ENCODE measurements at places on chromosomes 13 and 19.
A peak's percentile ranks its signal among the peaks of the same experiment; 100 is the strongest.

DNA sequence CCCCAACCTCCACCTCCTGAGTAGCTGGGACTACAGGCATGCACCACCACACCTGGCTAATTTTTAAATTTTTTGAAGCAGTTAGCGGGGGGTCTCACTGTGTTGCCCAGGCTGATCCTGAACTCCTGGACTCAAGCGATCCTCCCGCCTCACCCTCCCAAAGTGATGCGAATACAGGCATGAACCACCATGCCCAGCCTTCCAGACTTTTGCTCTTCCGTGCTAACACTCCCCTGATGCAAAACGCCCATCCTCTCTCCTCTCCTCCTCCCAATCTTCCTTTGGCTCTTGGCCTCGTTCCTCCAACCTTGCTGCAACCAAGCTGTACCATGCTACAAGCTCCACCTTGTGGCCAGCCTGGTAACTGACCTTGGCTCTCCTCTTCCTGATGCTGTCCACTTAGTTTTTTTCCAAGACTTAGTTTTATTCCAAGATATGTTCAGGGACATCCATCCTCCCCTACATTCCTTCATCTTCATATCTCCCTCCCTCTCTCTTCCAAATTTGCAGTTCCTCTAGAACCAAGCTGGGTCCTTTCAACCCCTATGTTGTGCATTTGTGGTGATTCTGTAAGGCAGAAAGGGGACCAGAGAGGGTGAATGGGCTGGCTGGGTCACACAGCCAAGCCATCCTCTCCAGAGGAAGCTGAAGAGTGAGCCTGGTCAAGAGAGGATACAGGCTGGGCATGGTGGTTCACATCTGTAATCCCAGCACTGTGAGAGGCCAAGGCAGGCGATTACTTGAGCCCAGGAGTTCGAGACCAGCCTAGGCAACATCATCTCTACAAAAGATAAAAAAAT lies 32.8 kb downstream of the TINCR start:
- no peak for DNase-seq

DNA sequence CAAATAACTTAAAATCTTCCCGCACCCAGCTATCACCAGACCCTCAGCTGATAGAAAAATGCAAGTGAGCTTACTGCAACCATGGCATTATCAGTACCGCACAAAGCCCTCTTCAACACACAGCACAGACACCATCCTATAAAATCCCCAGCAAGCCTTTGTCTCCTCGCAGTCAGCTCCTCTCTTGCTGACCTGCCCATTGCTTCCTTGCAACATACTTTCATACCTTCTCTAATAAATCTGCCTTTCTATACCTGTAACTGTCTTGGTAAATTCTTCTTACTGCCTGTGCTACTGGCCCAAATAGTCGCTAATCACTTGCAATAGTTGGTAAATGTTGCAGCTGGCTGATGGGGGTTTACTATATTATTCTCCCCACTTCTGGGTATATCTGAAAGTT lies 43.3 kb upstream of the FARP1 start:
- DNase-seq, result no peak

GRCh38 chr19:10334588-10335351 lies 1.4 kb upstream of the RAVER1 start:
- peak; percentile 47 for DNase-seq

- DNase-seq, result no peak
Measured at GRCh38 chr13:24007979-24008620, 110.8 kb upstream of the C1QTNF9B start.

DNA sequence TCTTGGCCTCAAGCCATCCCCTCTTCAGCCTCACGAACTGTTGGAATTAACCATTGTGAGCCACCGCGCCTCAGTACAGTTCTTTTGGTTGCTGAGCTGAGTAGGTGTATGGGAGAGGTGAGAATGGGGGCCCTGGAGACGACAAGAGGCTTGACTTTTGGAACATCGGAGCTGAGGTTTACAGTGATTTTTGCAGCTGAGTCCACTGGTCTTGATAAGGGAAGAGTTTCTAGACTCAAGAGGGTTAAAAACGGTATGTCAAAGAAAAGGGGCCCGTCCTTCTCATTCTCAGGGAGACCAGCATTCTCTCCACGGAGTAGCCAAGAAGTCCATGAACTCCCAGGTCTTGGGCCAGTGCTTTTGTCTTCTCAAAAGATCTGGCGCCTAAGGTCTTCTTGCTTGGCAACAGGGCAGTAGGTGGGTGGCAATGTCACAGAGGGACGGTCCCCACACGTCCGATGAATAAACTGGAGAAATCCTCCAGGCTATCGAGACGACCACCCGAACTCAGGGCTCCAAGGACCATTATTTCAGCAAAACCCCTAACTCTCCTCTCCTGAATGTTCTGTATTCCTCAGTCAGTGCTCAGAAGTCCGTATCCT lies 6.4 kb upstream of the QTRT1 start:
- DNase-seq, result no peak

- DNase-seq, result no peak
Measured at GRCh38 chr13:45122941-45123340, 2.6 kb downstream of the GTF2F2 start.

DNA sequence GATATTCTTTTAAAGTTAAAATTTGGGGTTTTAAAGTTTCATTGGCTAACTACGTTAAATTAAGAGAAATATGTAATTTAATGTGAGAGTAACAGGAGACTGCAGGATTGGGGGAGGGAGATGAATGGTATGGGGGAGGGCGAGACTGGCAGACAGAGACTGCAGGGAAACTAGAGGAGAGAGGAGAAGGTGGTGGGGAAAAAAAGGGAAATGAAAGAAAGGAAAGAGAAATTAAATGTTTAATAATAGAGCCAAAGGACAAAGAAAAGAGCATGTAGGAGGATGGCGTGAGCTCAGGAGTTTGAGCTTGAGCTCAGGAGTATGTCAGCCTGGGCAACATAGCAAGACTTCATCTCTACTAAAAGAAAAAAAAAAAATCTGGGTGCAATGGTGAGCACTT lies 115.9 kb downstream of the RFC3 start:
- DNase-seq, result no peak

DNA sequence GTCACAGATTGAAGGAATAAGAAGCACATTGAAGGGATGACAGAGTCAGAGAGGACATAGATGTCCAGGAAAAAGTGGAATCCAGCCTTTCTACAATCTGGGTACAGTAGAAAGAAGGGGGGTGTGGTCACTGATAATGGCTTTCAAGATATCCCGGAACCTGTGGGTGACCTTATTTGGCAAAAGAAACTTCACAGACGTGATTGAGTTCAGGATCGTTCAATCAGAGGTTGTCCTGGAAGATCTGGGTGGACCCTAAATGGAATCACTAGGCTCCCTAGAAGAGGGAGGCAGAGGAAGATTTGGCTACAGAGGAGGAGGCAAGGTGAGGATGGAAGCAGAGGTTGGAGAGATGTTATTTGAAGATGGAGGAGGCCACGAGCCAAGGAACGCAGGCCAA lies 13.0 kb upstream of the SYCN start:
- DNase-seq, result no peak

DNA sequence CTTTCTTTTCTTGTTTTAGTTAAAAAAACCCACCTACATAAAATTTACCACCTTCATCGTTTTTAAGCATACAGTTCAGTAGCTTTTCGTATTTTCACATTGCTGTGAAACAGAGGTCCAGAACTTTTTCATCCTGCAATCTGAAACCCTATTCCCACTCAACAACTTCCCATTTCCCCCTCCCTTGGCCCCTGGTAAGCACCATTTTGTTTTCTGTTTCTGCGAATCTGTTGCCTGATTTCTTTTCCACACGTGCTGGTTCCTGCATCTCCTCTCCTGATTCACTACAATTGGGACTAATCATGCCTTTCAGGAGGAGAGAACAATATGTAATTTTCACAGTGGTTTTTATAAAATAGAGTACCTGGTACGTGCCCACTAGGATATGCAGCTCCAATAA lies 149.2 kb upstream of the RNF113B start:
- no peak for DNase-seq

GRCh38 chr19:48466561-48467325 lies 2.4 kb upstream of the CYTH2 start:
- no peak for DNase-seq

DNA sequence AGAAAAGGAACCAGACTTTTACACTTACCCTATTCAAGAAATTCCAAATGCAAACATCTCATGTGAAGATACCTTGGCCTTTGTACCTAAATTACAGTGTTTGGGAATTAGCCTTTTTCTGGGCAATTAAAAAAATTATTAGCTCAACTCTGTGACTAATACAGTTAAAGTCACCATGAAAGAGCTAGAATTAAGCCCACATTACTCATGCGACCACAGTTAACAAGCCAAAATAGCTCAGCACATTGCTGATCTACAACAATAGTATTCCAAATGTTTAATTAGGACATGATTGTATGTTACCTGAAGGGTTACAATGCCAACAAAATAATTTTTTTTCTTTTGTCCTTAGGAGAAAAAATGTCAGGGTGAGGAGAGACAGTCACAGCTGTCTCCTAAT lies 263.6 kb upstream of the GPC6 start:
- DNase-seq, result no peak

DNA sequence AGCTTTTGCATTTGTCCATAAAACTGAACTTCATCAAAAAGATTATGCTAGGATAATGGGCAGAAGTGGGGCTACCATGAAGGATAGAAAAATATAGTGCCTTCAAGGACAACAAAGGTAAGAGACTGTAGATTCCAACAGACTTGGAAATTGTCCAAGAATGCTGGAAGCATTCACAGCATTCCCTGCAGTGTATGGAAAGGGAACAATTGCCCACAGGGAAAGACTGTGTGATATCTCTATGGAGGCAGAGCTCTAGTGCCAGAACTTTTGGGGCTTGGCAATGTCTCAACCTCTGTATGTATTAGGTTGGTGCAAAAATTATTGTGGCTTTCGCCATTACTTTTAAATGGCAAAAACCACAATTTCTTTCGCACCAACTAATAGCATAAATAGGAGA lies 1598.8 kb upstream of the MIR17HG start:
- DNase-seq, result no peak

- DNase-seq, result no peak
Measured at GRCh38 chr13:114161644-114162532, 17.2 kb upstream of the CFAP97D2 start.

- no peak for DNase-seq
Measured at GRCh38 chr13:100234524-100235136, 145.7 kb downstream of the PCCA start.

DNA sequence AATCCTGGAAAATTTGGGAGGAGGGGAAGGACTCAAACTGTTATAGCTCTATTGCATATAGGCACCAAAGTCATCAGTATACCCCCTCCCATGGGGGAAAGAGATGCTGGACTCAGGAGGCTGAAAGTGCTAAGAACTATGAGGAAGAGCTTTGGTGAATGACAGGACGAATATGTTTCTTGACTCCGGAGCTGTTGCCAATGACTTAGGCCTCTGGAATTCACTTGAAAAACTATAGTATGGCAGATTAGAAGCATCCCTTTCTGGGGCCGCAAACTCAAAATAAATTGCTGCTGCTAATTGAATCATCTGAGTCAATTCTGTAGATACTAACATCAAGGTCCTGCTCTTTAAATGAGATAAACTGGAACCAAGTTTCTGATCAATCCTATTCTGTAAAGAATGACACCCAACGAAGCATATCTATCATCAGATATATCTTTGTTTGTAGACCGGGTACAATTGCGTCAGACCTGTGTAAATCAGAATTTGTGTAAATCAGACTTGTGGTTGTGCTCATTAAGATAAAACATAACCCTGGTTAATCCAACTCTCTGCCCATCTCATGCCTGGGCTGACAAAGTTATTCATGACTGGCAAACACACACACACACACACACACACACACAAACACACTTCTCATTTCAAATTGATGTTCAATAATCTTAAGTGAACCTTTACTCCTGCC lies 1793.8 kb upstream of the PCDH20 start:
- DNase-seq, result no peak

GRCh38 chr19:5957170-5957569 lies 20.8 kb downstream of the RANBP3 start:
- no peak for DNase-seq

- no peak for DNase-seq
Measured at GRCh38 chr13:35741657-35742056, 265.2 kb upstream of the MAB21L1 start.

DNA sequence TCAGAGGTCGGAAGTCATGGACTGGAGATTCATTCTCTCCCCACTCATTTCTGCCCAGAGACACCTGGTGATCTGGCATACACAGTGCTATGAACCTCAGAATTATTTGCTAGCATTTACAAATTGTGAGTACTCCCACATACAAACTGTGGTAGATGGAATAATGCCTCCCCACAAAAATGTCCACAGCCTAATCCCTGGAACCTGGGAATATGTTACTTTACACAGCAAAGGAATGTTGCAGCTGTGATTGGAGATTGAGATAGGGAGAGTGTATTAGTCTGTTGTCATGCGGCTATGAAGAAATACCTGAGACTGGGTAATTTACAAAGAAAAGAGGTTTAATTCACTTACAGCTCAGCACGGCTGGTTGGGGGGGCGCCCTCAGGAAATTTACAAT lies 3.1 kb upstream of the UQCRFS1 start:
- no peak for DNase-seq

- no peak for DNase-seq
Measured at GRCh38 chr19:30064771-30065494, 122.9 kb downstream of the URI1 start.

DNA sequence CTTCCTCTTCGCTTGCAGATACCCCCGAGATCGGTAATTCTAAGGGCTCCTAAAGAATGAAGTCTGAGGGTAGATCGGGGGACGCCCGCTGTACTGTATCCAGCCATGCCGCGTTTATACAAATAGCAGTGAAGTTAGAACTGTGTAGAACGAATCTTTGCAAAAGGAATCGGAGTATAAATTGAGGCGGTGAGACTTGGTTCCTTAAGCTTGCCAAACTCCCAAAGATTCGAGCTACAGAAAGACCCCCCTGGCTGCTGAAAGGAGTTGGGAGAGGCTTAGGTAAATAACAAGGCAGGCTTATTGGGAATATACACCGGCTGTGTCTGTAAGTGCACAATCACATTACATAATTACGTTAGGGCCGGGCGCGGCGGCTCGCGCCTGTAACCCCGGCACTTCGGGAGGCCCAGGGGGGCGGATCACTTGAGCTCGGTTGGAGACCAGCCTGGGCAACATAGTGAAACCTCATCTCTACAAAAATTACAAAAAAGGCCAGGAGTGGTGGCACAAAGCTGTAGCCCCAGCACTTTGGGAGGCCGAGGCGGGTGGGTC lies 12.2 kb downstream of the TMEM160 start:
- no peak for DNase-seq

GRCh38 chr13:66219506-66219905 lies 1010.6 kb downstream of the PCDH9 start:
- DNase-seq, result no peak

GRCh38 chr13:24709186-24709913 lies 29.1 kb downstream of the ATP12A start:
- no peak for DNase-seq

- DNase-seq, result no peak
Measured at GRCh38 chr19:4524808-4525562, 6.7 kb upstream of the PLIN4 start.

- DNase-seq, result no peak
Measured at GRCh38 chr13:104099750-104100149, 1033.5 kb upstream of the SLC10A2 start.

Measured in caudate nucleus (tissue), 63 donors.